ENCODE measurements at places on chromosomes 2 and 18.

DNA sequence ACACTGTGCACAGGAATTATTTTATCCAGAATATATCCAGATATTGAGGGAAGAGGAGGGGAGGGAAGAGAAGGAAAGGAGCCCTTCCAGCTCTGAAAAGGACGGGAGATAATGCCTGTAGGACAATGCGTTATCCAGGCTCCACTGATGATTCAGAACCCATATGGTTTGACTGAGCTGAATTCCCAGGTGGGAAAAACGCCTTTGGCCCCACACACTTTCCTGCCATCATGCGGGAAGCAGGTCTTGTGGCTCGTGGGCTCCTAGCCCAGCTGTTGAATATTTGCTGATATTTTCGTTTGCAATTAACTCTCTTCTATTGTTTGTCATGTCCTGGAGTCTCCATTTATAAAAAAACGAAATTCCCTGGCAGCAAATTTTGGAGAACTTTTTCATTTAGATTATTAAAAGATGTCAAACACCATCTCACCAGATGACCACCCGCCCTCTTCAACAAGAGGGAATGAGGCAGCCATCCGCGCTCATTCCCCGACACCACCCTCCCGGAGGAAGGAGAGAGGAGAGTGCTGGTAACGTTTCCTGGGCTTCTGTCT is 8.9 kb downstream of the COL6A3 start:
- no peak for DNase-seq

DNA sequence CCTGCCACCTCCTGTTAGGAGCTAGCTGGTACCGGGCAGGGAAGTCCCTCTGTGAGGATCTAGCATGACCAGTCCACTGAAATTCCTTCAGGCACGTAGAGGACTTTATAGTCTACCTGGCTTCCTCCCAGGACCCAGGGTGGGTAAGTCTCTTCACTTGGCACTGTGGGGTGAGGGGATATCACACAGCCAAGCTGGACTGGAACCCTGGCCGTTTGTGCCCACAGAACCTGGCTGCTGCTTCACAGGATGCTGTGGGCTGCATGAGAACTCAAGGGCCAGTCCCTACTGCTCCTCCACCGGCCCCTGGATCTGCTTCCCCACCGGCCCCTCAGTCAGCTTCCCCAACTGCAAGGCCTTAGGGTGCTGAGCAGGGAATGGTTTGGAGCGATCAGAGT is 35.8 kb downstream of the HS1BP3 start:
- no peak for DNase-seq

- no peak for DNase-seq
Measured at GRCh38 chr18:55252053-55252675, 292.9 kb upstream of the CCDC68 start.

DNA sequence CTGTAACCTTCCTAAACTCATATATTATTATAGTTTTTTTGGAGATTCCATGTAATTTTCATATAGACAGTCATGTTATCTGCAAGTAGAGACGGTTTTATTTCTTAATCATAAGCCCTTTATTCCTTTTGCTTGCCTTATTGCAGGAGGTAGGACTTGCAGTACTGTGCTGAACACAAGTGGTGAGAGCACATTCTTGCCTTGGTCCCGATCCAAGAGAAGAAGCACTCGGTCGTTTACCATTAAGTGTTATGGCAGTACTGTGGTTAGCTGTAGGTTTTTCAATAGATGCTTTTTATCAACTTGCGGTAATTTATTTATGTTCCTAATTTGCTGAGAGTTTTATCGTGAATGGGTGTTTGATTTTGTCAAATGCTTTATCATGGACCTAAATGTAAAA is 305.7 kb downstream of the DYSF start:
- DNase-seq: peak; percentile 79

GRCh38 chr2:102040229-102040628 is 48.5 kb downstream of the IL1R2 start:
- DNase-seq: no peak

- no peak for DNase-seq
Measured at GRCh38 chr18:11667578-11667977, 21.5 kb upstream of the GNAL start.

DNA sequence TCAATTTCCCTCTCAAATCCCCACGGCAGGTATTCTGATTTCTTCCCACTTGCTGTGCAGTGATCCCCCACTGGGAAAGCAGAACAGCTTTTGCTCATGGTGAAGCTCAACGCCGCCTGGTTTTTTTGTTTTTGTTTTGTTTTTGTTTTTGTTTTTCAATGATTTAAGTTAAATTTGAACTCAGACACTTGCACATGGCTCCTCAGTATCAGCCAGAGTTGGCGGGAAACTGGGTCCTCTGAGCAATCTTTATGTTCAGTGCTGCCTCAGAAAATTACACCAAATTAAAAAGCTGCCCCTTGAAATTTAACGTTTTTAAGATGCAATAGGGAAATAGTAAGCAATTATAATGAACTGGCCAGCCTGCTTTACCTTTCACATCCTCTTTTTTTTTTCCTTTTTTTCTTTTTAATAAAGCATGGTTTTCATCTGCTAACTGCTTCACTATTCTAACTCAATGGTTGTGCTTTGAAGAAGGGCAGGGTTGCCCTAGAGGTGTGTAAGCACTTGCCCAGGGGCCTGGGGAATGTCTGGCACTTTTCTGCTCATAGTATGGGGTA is 277.0 kb upstream of the HNRNPA3 start:
- no peak for DNase-seq

- peak; percentile 0 for DNase-seq
Measured at GRCh38 chr18:4181086-4181485, 274.0 kb downstream of the DLGAP1 start.

DNA sequence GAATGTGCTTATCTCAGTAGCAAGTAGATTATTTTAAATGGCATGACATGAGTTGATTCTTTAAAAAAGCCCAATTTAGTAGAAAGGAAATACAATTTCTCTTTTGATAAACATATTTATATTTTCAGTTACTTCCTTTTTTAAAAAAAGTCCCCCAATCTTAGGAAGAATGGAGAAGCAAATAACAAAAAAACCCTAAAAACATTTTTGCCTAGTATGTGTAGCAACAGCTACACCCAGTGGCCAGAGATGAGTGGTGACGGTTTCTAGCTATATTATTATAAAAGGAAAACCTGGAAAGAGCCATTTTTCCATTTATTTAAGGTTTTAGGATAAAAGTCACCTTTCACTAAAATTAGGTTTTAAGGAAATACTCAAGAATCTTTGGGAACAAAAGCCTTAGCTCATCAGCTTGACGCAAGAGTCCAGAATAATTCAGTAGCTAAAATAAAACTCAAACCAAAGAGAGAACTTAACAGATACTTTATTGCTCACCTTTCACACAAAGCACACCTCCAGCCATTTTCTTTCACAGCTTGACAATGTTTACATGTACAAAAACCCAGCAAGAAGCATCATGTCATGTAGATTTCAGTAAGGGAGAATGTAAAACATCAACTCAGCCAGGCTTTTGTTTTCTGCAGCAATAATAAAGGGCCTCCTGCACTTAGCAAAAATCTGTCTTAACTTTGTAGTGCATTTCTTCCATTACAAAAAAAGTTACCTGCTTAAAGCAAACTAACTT is 15.7 kb downstream of the FAM98A start:
- peak; percentile 33 for DNase-seq

DNA sequence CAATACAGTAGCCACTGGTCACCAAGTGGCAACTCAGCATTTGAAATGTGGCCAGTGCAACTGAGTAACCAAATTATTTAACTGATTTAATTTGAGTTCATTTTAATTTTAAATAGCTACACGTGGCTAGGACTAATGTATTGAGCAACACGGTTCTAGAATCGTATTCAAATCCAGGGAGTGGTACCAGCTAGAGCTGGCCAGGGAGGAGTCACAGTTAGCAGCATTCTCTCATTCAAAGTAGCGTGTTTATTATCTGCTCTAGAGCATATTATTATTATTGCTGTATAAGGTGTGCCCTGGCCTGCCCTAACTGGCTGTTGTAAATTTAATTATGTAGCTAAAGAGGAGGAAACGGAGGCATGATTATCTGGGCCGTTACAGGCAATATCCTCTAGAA is 92.9 kb downstream of the GALNT3 start:
- DNase-seq: no peak

DNA sequence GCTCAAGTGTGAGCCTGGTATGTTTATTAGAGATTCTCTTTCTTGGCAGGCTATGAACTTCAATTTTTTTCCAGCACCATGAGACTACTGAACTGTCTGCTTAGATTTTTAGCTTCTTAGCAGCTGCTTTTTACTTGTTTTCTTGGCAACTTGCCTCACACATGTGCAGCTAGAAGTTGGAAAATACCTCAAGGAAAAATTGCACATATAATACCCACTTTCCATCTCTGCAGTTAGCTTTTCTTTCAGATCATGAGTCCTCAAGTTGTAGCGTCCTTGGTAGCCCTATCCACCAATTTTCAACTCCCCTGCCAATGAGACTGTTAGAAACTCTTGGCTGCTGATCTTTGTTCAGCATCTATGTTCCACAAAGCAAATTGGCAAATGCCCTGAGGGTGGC is 302.1 kb downstream of the HRH4 start:
- DNase-seq: peak; percentile 46

GRCh38 chr2:185608799-185609198 is 129.8 kb upstream of the FSIP2 start:
- peak; percentile 1 for DNase-seq

DNA sequence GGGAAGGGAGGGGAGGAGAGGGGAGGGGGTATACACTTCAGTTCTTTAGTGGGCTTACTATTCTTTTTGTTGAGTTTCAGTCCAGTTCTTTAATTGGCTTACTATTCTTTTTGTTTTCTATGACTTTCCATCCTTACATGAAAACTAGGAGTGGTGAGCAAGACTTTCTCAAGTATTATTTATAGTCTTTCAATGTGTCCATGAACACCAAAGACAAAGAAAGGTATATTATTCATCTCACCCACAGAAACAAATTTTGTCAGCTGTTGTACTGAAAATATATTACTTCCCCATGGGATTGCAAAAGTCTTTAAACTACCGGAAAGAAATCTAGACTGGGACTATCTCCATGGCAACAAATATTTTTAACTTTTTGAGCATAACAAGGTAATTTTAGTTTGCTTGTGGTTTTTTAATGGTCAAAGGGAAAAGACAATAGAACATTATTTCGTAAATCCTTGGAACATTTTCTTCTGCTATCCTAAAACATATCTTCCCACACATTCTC is 17.6 kb downstream of the ADAM17 start:
- peak; percentile 82 for DNase-seq

- DNase-seq: no peak
Measured at GRCh38 chr2:15795426-15795825, 144.9 kb upstream of the MYCN start.

GRCh38 chr2:3876221-3876620 is 172.8 kb downstream of the DCDC2C start:
- no peak for DNase-seq

DNA sequence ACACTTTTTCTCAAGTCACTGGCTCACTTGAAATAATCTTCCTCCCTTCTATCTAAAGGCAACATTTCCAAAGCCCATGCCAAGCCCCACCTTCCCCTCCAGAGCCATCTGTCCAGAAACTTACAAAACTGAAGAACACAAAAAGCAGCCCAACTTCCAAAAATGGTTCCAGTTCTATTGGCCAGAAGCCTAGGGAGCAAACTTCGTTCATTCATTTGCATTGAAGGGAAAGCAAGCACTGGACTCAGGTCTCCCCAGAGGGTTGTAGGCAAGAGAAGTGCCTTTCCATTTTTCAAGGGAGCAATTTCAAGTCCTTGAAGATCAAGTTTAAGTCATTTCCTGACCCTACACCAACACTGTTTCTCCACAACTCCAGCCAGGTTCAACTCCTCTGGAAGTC is 585.0 kb downstream of the BCL11A start:
- no peak for DNase-seq

DNA sequence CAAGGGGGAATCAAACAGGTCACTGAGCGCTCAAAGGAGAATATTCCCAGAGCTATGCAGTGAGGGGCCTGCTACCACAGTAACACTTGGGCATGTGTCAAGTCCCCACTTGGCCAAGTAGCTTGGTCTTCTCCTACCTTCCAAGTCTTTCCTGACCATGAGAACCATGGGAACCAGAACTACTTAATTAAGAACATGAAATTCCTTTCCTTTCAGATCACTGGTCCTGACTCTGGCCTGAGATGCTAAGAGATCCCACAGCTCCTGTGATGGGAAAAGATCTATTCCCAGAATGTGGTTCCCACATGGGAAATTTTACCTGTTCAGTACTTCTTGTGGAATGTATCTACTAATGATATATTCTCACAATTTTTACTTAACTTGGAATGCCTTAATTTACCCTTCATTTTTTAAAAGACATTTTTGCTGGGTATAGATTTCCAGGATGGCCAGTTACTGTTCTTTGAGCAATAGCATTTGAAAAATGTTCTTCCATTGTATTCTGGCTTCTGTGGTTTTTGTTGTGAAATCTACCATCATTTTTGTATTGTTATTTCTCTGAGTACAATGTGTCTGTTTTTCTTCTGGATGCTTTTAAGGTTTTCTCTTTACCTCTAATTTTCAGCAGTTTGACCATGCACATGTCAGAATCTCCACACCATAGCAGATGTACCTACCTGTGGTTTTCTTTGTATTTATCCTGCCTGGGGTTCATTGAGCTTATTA is 37.9 kb downstream of the KCNIP3 start:
- peak; percentile 31 for DNase-seq

DNA sequence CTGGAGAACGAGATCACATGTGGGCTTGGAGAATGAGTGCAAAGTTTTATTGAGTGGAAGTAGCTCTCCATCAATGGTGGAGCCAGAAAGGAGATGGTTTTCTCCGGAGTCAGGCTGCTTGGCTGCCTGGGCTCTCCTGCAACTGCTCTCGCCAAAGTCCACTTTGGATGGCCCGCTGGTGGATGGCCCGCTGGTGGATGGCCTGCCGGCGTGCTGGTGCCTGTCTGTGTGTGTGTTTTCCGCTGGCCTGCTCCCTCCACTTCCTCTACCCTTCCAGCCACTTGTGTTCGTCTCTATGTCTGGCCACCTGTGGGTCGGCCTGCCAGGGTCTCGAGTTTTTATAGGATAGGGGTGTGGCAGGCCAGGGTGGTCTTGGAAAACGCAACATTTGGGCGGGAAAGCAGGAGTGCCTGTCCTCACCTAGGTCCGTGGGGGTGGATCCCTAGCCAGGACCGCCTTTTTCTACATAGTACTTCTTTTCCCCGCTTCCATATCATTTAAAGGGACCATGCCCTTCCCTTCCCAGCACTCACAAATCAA is 1292.1 kb upstream of the PIK3C3 start:
- DNase-seq: no peak

DNA sequence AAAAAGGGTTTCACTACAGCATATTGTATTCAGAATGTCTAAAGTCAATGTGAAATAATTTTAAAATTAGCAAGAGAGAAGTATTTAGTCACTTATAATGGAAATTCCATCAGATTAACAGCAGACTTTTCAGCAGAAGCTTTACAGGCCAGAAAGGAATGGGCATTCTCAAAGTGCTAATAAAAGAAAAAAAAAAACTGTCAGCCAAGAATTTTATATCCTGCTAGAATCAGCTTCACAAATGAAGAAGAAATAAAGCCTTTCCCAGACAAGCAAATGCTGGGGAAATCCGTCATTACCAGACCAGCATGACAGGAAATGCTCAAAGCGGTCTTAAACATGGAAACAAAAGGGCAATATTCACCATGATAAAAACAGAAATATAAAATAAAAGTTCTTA is 18.8 kb downstream of the LMAN1 start:
- DNase-seq: no peak

- DNase-seq: no peak
Measured at GRCh38 chr2:223952280-223952968, 4.8 kb upstream of the MRPL44 start.

- no peak for DNase-seq
Measured at GRCh38 chr2:205543937-205544702, 138.2 kb upstream of the NRP2 start.
